ENCODE measurements at places on chromosomes 1 and 21.

- no peak for DNase-seq
Observed at GRCh38 chr21:15138490-15138889, 73.7 kb upstream of the NRIP1 start.

- no peak for DNase-seq
Observed at GRCh38 chr1:202230939-202231645, 37.5 kb downstream of the LGR6 start.

- no peak for DNase-seq
Observed at GRCh38 chr1:79551321-79551720, 544.8 kb upstream of the ADGRL4 start.

DNA sequence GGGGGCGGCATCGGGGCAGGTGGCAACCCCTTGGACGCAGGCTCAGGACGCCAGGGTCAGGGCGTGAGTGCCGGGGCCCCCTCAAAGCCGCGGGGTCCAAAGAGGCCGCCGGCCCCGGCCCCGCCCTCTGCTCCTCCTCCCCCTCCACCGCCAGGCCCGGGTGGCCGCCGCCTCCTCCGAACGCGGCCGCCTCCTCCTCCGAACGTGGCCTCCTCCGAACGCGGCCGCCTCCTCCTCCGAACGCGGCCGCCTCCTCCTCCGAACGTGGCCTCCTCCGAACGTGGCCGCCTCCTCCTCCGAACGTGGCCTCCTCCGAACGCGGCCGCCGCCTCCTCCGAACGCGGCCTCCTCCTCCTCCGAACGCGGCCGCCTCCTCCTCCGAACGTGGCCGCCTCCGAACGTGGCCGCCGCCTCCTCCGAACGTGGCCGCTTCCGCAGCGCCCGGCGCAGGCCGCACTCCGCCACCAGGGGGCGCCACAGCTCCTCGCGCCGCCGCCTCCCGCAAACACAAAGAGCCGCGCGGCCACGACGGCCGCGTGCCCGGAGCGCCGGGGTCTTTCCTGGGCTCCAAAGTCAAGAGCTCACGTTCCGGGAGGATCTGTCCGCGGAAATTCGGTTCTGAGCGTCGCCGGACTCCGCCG, 19.3 kb upstream of the SAMD11 start:
- DNase-seq: peak; percentile 90

DNA sequence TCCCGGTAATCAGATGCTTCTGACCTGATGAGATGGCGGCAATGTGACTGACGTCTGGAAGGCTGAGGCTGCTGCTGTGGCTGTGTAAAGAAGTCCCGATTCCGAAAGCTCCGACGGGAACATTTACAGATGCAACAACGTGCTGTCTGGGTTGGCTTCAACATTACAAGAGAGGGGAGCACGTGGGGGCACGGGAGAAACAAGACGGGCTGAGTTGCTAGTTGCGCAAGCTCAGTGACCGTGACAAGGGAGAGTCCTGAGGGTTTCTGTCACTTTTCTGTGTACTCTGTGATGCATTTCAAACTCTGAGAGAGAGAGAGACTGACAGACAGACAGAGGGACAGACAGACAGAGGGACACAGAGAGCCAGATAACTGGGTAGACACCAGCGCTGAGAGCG, 25.6 kb upstream of the LRRC47 start:
- DNase-seq: no peak

All from stimulated activated naive CD4-positive, alpha-beta T cell (primary cell).